ENCODE measurements at places on chromosomes 11 and 22.

DNA sequence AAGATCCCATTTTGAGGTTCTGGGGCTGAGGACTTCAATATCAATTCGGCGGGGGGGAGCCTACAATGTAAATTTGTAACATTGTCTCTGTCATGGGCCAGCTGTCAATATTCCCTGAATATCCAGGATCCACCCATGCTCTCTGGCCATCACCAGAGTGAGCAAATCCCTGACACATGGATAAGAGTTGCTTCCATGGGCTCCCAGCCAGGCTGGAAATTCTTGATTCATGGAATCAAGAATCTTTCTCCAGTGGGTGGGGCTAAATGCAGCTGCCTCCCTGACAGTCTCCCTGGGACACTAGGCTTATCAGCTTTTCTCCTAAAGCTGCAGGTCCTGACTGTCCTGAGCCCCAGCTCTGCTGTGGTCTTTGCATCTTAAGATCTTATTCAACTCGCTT is 86.9 kb upstream of the IGLL5 start:
- DNase-seq, result no peak

GRCh38 chr11:78140392-78141077 is 1.1 kb upstream of the ALG8 start:
- no peak for DNase-seq

- DNase-seq, result no peak
Measured at GRCh38 chr11:6258571-6259081, 1.0 kb upstream of the CCKBR start.

GRCh38 chr11:86719781-86720463 is 47.5 kb upstream of the ME3 start:
- no peak for DNase-seq

- DNase-seq, result no peak
Measured at GRCh38 chr11:101582989-101583250, 887 bp downstream of the TRPC6 start.

DNA sequence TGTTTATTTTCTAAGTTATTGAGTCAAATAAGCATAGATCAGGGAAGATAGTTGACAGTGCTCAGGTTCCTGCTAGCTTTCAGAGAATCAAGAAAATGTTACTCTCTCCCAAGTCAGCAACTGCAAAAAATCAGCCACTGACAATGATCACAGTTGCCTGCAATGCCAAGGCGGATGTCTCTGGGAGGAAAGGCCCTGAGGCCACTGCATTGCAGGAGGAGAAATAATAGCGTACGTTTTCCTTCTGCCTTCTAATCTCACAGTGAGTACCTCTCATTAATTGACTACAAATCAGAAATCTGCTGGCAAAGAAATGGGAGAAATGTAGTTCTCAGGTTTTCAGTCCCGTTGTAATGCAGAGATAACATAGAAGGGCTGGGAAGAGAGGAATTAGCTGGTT is 54.0 kb upstream of the SPON1 start:
- no peak for DNase-seq

Data from HAP-1 (cell line).